Amygdala (tissue), 56 donors: ENCODE measurements at places on chromosomes 7 and 10.

DNA sequence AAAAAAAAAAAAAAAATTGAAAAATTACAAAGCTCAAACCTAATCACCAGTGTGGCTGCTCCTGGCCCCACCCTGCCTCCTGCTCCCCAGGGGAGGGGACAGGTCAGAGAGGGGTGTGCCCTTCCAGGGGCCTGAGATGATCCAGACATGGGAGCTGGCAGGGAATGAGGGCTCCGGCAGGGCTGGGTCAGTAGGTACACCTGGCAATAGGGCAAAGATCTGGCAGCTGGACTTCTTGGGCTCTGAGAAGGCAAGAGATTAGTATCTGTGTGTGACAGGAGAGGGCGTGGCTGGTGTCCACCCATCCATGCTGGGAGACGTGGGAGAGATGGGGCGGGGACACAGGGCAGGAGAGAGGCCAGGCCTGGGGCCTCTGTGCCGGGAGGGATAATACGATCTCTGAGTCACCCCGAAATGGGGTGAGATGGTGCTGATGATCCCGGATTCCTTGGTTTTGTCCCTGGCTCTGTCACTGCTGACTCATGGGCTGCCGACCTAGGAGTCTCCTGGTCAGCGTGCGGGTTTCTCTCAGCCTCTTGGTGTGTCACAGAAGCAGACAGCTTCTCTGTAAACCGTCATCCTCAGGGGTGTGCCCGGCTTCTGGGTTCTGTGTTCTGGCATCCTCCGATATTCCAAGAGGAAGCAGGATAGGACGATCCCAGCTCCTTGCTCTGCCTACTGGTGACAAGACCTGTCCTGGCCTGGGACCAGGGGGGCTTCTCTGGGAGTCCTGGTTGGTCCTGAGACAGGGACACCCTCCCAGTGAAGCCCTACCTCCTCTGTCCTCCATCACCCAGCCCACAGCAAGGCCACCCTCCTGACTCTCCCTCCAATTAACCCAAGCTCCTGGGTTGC is 8.2 kb upstream of the CLDN4 start:
- DNase-seq = no peak

DNA sequence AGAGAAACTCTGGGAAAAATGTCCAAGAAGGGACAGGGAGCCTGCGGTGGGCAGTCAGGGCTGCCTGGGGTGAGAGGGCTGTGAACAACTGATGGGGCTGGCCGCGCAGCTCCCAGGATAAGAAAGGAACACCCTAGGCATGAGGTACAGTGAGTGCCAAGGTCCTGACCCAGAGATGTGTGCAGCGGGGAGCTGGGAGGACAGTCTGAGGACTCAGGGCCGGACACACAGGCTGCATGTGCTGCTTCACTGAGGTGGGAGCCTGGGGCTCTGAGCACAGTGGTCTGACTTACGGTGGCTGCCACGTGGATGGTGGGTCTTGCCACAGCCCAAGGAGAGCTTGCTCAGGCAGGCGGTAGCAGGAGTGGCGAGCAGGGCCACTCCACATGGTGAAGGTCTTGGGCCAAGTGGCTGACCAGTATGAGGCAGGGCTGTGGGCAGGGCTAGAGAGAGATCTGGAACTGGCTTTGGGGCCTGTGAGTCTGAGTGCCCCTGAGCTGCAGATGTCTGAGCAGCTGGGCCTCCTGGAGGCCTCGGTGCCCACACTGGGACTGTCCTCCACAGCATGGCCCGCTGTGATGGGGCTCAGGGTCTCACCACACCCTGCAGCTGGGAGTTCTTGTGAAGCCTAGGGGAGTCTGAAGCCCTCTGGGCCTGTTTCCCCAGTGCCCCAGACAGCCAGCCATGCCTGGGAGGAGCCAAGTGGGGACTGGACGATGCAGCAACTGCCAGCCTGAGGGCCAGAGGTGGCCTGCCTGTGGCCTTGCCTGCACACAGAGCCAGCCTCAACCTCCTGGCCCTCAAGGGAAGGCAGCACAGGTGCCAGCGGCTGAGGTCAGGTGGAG is 60.3 kb downstream of the RASGEF1A start:
- no peak for DNase-seq

- DNase-seq = no peak
These were observed 53.1 kb upstream of the KDM7A start for GRCh38 chr7:140229591-140230515.

GRCh38 chr7:108515013-108515412 is 10.9 kb downstream of the PNPLA8 start:
- DNase-seq = no peak

DNA sequence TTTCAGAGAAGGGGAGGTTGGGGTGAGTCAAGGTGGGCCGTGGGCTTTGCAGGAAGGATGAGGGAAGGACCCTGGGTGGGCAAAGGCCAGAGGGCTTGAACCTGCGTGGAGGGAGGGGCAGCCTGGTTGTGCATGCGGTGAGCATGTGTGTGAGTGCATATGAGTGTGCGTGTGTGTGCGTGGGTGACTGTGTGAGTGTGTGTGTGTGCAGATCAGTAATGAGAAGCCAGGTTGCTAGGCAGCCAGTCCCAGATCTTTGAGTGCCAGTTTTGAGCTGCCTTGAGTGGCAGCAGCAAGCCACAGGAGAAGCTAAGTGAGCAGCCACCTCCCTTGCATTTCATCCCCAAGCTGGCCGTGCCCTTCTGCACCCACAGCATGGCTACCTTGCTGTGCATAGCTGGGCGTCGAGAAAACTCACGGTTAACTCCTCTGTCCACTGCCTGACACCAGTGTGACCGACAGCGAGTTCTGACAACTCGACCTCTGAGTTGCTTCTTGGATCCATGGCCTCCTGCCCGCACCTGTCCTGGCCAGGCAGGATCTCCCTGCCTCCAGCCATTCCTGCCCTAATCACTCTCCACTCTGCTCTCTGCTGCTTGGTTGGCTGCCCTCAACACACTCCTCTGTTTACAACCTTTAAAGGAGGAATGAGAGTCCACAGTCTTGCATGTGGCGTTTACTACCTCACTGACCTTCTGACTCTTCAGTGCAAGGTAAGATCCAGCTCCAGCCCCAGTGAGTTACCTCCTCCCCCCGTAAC is 775.4 kb downstream of the TYW1 start:
- no peak for DNase-seq

GRCh38 chr10:96665306-96665705 is 55.0 kb downstream of the PIK3AP1 start:
- DNase-seq = no peak

DNA sequence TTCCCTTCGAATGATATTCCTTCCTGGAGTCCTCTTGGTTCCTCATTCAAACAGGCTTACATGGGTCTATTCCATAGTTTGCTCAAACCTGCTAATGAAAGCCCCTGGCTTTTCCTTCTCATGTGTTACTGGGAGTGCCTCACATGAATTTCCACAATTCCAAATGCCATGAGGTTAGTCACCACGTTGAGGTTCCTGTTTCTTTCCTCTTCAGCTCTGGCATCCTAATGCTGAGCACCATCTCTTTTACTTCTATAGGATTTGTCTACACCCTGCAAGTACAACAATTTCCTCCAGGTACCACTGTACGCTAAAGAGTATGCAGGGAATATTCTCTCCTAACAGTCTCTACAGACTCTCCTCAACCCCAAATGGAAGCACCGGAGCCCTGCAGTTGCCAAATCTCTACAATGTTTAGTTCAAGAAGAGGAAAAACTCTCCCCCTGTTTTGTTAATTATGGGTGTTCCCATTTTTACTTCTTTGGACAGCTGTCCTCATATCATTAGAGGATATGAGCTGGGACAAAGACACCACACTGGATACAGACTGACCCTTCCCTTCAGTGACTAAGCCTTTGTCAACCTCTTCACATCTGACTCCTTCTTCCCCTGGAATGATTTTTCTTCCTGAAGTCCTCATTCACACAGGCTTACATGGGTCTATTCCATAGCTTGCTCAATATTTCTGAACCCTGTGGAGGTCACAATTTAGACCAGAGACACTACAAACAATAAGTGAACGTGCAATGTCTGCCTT is 145.8 kb upstream of the BET1 start:
- DNase-seq = no peak

GRCh38 chr7:158849768-158850544 is 6.4 kb upstream of the DYNC2I1 start:
- no peak for DNase-seq

DNA sequence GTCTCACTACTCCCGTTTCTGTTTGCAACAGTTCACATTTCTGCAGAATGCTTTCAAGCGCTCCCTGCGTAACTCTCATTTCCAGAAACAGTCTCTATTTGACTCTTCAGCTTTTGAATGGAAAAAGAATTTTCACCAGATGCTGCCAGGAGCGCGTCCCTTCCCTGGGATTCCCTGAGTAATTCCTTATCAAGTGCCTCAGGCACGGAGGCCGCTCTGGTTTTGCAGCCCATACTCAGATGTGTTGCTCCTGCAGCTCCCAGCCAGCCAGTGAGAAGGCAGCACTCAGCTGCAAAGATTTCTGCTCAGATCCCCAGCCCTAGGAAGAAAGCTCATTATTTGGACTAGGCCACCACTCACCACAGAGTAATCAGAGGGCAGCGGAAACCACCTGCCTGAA is 161.1 kb upstream of the CHST15 start:
- DNase-seq = no peak

- DNase-seq = no peak
These were observed 203.7 kb downstream of the ARHGAP21 start for GRCh38 chr10:24519950-24520349.

DNA sequence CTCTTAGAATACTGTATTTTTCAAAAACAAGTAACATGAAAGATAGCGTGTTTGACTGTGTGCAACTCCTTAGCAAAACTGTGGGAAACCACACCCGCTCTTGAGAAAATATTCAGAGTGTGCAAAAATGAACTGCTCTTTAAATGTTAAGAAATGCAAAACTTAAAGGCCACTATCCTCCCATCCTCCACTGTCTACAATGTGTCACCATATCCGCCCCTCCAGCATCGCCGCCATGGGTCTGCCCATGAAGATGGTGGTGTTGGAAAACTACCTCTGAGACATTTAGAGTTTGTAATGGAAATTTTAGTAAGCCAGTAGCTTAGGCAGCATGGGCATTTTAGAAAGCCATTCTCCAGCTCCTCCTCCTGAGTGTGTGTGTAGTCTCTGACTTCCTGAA is 20.1 kb upstream of the NMT2 start:
- no peak for DNase-seq

DNA sequence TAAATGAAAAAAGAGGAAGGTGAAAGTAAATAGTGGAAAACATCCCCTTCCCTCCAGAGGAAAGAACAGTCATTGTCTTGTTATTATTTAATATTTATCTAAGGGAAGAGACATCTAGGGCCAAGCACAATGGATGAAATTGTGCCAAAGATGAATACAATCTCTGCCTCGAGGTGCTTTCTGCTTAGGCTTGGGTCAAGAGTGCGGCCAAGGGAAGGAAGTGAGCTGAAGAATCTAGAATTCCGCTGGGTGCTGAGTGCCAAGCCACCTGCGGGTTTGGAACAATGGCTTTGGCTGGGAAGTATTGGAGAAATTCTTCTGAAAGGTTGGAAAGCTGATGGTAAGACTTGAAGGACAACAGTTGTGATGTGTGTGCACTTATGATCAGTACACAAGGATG is 531.3 kb upstream of the FZD8 start:
- no peak for DNase-seq

GRCh38 chr7:155373359-155374273 is 75.9 kb downstream of the INSIG1 start:
- DNase-seq = no peak

GRCh38 chr7:100687751-100688300 is 6.2 kb downstream of the GIGYF1 start:
- DNase-seq = no peak

- DNase-seq = no peak
These were observed 25.5 kb downstream of the DDC start for GRCh38 chr7:50539725-50540124.

GRCh38 chr10:89279421-89279869 is 22.4 kb upstream of the IFIT2 start:
- DNase-seq = no peak

GRCh38 chr10:47207894-47208469 is 92.0 kb upstream of the GDF10 start:
- DNase-seq = no peak

GRCh38 chr7:42461537-42461936 is 224.5 kb upstream of the GLI3 start:
- no peak for DNase-seq

DNA sequence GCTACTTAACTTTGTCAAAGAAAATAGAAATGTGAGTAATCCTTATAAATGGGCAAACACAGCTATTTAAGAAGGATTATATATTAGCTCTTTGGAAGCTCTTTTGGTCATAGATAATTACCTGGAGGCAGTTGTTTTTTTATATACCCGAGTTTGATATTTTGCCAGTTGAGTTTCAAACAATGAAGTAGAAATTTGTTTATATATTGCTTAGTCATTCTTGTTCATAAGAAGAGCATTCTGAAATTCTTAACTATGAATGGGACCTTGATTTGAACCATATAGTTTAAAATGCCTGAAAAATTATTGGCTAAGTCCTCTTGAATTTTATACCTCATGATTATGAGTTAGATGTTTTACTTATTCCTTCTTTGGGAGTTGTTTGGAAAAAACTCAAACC is 36.4 kb downstream of the MINPP1 start:
- DNase-seq = no peak

DNA sequence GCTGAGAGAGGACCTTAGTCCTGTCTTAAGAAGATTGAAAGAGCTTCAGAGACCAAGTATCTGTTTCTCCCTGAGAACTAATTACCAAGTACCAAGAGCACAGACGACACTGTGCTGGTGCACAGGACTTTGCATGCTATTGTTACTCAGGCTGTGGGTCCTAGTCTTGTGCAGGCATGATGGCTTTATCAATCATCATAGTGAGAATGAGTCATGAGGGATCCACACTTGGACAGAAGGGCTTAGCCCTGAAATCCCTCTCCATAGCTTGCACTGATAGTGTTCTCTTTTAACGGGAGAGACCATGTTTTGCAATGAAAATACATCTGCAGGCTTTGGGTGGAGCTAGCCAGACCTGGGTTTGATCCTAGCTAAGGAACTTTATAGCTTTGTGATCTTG is 93.3 kb downstream of the SORCS3 start:
- DNase-seq = no peak

DNA sequence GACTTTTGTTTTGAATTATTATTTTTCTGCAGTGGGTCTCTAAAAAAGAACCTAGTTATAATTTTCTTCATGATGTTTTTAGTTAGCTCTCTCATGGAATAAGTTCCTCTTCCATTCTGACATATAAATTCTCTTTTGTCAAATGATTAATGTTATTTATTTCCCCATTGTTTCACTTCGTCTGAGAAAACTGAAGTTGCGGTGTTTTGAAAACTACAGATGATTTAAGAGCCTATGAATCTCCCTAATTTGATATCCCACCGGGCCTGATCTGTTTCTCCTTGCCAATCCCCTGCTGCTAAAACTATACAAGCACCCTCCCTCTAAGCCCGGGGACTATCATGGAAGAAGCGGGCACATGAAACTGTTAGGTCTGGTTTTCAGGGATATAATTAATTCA is 41.4 kb downstream of the HTR7 start:
- no peak for DNase-seq
